ENCODE measurements at places on chromosomes 1 and 21.

DNA sequence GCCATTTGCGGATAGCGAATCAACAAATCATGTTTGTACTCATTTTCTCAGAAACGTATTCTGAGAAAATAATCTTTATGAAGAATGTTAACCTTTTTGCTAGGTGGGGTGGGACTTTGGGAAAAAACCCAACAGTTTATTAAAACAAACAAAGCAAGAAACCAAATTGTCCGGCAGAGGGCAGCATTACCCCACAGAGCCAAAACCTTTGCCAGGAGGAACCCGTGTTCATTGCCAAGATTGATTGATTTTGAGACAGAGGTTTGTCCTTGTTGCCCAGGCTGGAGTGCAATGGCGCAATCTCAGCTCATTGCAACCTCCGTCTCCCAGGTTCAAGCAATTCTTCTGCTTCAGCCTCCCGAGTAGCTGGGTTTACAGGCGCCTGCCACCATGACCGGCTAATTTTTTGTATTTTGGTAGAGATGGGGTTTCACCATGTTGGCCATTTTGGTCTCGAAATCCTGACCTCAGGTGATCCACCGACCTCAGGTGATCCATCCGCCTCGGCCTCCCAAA lies 70.8 kb upstream of the RHOU start:
- peak; percentile 13 for DNase-seq

GRCh38 chr1:169091480-169091941 lies 15.0 kb upstream of the ATP1B1 start:
- DNase-seq = no peak

DNA sequence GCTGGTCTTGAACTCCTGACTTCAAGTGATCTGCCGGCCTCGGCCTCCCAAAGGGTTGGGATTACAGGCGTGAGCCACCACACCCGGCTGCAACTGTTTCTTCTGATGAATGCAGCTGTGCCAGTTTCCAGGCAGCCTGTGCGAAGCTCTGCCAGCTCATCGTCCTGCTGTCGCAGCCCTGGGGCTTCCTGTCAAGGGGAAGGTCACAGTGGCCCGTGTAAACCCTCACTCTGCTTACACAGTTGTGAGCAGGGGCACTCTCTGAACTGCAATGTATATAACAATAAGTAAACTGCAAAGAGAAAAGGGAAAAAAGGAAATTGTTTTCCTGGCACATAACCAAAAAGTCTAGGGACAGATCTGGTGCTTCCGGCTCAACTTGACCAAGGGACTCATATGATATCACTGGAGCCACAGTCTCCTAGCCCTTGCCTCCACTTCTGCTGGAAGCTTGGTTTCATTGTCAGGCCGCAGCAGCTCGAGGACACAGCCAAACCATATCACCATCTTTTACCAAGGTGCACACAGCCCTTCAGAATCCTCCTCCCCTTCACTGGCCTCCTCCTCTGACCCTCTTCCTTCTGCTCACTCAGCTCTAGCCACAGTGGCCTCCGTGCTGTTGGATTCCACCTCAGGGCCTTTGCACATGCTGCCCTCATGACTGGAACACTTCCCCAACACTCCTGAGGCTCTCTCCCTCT lies 22.8 kb upstream of the LBR start:
- no peak for DNase-seq

GRCh38 chr1:177249231-177249630 lies 78.5 kb downstream of the BRINP2 start:
- no peak for DNase-seq
